Activated CD8-positive, alpha-beta T cell treated with anti-CD3 and anti-CD28 coated beads, Interleukin-2, amount 10 ng/mL, durations not matched to agents 7 days and 5 days (primary cell): ENCODE measurements at places on chromosomes 1 and 21.

- no peak for DNase-seq
These were observed 37.2 kb upstream of the SIM2 start for GRCh38 chr21:36661511-36662309.

DNA sequence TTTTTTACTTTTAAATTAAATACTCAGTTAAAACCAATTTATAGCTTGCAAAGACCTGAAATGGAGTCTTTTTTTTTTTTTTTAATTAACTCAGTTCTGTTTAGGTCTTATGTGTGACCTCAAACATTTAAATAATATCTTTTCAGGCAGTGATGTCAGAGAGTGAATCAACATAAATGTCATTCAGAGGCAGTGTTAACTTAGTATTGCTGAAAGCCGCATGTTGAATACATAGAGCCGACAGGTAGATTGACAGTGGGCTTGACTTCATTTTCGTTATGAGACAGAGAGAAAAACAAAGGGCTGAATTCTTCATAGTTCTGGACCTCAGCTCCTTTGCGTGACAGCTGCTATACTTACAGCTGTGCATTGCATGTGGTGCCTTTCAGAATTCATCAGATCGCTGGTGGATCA, 51.5 kb downstream of the PRDM2 start:
- DNase-seq: no peak

DNA sequence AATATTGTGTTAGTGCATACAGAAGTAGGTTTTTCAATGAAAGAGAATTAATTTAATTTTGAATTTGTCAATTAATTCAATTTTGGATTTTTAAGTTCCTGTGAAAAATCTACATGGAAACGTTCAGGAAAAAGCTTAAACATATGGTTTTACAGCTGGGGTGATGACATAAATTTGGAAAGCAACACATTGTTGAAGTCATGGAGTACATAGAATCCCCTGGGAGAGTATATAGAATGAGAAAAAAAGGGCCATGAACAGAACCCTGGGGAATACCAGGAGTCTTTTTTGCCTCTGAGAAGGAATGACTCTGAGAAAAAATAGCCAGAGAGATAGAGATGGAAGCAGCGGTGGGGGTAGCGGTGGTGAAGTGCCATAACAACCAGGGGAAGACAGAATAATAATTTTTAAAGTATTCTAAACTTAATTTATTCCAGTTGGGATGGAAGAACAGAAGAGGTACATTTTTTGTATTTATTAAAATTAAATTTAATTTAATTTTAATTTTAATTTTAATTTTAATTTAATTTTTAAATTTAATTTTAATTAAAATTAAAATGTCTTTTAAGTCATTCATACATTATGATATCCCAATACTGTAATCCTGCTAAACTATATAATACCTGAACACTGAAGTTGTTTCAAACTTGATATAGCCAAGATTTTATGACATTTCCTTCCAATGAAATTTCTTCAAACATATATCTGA, 48.9 kb downstream of the NME7 start:
- no peak for DNase-seq

DNA sequence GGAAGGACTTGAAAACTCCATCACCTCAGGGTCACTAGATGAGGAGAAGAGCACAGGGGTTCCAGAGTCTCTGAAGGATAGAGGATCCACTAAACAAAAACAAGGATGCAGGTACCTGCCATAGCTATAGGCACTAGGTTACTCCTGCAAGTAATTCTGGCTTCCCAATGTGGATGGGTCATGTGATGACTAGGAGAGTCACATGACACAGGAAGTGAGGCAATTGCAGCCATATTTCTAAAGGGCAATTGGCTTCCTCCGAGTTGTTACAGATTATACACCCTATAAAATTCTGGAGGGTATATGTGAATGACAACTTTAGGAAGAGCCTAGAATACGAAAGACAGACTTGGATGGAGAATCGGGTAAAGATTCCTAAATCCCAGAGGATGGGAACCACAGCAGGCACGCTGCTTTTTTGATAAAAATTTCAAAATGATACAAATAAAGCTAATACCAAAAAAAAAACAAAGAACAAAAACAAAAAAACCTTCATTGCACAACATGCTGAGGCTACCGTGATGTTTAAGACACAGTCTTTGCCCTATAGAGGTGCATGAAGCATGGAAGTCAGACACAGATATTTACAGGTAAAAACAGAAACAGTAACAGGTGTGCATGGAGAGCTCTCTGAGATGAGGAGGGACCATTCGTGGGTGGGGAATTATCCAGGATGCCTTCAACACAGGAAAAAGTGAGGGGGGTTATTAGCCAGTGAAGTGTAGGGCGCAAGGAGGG, 10.5 kb downstream of the MTX1 start:
- peak; percentile 53 for DNase-seq

DNA sequence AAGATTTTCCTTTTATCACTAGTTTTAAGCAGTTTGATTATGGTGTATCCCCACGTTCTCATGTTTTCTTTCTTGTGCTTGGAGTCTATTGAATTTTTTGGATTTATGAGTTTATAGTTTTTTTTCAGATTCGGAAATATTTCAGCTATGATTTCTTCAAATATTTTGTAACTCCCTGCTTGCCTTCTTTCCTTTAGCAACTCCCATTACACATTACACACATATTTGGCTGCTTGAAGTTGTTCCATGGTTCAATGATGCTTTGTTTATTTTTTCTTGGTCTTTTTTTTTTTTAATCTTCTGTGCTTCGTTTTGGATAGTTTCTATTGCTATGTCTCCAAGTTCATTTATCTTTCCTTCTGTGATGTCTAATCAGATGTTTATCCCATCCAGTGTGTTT, 48.5 kb upstream of the WARS2 start:
- no peak for DNase-seq

- DNase-seq: no peak
These were observed 275.5 kb upstream of the CACYBP start for GRCh38 chr1:174724219-174724618.

GRCh38 chr1:56993475-56993874, 27.7 kb upstream of the C8B start:
- DNase-seq: no peak

- DNase-seq: no peak
These were observed 6.9 kb downstream of the THRAP3 start for GRCh38 chr1:36231191-36231590.

DNA sequence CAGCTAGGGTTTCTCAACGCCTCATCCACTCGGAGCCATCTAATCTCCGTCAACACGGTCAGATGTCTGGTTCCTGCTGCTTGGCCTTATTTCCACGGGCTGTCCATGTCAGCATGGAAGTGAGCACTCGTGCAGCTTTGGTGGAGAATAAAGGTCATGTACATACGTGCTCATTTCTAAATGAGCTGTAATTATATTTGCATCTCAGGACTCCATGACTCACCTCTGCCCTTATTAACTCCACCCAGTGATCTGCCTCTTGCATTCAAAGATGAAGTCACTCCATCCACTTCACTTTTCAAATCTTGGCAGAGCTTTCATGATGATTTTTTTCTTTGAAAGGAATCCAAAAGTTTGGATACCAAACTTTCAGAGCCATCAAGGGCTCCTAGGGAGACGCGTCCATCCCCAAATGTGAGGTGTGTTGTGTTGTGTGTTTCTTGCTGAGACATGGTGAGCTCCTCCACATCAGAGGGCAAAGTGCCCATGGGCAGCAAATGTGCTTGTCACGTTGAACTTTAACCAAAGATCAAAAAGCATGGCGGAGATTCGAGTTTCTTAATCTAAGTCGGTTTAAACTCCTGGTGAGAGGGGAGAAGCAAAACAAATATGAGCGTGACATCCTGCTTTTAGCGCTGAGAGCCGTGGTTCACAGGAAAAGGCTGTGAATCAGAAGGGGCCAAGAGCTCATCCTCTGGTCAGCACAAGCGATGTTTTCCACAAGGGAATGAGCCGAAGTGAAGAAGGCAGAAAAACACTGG, 68.6 kb upstream of the ERRFI1 start:
- no peak for DNase-seq

- peak; percentile 49 for DNase-seq
These were observed 44.6 kb downstream of the CD247 start for GRCh38 chr1:167473761-167474160.

DNA sequence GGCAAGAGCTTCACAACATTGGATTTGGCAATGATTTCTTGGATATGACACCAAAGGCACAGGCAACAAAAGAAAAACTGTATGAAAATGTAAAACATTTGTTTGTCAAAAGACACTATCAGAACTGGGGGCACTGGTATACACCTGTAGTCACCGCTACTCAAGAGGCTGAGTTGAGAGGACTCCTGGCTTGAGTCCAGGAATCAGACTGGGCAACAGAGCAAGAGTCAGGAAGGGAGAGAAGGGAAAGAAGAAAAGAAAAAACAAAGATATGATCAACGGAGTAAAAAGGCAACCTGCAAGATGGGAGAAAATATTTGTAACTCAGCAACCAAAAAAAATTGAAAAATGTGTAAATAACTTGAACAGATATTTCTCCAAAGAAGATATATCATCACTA, 6.0 kb upstream of the TUT4 start:
- DNase-seq: no peak

GRCh38 chr1:174052621-174053020, 30.5 kb upstream of the RC3H1 start:
- no peak for DNase-seq

DNA sequence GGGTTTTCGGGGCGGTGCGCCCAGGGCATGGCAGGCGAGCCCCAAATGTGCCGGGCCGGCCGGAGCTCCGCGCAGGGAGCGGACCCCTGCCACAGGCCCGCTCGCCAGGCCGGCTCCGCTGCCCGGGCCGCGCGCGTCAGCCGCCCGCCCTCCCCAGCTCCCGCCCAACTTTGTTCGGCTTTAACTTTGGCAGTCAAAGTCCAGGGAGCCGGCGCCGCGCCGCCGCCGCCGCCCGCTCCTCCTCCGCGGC, 488 bp downstream of the SLC35D1 start:
- DNase-seq: no peak

- DNase-seq: no peak
These were observed 129.6 kb downstream of the USH2A start for GRCh38 chr1:216293683-216294082.

DNA sequence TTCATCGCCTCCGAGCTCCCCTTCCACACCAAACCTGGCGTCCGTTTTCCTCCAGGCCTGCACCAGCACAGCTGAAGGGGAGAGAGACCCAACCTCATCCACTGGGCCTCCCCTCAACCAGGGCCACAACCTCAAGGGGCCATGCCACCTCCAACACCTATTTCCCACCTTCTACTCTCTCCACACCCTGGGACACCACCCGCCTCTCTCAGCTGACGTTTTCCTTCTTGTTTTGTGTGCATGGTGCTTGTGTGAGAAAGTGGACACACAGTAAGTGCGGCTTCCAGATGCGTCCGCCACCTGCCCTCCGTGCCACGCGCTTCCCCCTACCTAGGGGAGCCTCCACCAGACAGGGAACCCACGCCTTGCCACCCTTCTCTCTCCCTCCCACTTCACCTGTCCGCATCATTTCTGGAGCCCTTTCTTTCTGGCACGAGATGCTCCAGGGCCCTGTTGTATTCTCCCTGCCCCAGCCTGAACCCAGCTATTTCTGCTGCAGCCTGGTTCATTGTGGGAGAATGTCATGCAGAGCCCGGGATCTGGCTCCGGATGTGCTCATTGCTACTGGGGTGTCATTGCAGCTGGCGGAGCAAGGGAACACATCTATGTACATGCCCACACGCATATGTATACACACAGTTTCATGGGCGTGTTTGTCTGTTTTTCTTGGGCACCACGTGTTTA, 1.3 kb upstream of the GNB1 start:
- no peak for DNase-seq

DNA sequence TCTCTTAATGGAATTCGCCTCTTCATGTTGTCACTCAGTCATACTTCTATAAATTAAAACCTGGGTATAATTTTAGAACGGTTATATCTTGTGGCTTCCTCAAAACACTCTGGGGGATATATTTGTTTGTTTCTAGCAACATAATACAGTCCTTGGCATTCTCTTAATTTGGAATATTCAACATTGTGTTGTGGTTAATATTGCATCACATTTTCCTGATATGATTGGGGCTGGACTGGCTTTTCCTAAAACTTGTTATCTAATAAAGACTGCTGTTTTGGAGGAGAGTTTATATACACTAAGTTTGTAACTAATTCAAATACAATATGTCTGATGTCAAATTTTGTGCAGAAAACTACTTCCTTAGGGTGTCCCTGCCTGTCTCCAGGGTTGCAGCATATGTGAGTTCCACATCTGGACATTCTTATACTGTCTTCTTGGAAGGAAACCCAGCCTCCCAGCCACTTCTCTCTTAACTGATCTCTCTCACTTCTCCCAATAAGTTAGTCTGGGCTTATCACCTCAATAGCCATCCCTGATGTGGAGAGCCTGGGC, 892.6 kb downstream of the MRPL39 start:
- DNase-seq: no peak

DNA sequence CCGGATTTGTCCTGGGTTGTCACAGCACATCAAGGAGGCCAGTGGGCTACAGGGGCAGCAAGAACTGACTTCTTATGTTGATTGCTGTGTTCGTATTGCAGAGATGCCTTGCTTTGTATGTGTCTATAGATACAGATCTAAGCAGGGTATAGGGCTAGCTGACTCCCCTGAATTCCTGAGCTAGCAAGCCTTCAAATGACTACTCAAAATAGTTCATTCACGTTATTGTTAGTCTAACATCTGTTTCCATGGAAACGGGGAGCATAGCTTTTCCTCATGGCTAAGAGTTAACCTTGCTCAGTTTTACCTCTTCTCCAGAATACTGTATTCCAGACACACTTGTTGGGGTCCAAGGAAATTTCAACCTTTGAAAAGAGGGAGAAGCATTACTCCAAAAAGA, 24.1 kb downstream of the TRIM45 start:
- DNase-seq: no peak

- no peak for DNase-seq
These were observed 209.0 kb downstream of the DYRK1A start for GRCh38 chr21:37575580-37575979.

DNA sequence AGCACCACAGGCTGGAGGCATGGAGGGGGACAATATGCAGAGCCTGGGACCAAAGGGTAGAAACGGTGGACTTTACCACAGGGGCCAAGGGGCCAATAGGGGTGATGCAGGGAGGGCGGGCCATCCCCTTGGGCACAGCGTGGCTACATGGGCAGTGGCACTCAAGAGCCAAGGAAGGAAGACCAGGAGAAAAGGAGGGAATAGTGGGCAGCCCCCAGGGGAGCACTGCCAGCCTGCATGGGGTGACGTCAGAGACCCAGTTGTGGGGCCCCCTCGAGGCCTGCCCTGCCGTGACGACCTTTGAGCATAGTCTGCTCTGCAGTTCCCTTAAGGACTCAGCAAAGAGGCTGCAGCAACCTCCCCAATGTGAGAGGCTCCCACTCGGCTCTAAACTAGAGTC, 95.5 kb upstream of the TMPRSS2 start:
- no peak for DNase-seq
